ENCODE measurements at places on chromosomes 5 and 9. TPM values are rescaled to one million over a fixed set of nuclear protein-coding genes. Genes with fewer than 3 reads are reported as not detected.

GZMA gene
- not detected for total RNA-seq

DNA sequence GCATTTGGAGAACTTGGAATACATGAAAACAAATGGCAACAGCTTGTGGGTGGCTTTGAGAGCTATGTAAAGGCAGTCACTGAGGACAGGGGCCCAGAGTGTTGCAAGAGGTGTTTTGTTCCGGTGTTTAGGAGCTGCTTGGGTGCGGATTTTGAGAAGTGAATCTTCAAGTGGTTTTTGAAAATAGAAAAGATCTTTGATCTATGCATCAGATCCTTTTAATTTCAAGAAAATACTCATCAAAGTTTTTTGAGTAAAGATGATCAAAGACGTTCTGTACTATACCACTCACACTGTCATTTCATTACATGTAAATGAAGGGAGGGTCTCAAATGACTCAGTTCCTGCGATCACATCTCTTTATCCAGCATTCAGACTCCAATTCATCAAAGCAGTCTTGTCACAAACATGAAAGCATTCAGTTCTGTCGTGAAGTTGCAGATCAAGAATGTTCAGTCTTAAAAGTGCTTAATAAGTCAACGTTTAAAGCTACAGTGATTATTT lies 112.5 kb downstream of the WDR41 start:
- no peak for DNase-seq

DNA sequence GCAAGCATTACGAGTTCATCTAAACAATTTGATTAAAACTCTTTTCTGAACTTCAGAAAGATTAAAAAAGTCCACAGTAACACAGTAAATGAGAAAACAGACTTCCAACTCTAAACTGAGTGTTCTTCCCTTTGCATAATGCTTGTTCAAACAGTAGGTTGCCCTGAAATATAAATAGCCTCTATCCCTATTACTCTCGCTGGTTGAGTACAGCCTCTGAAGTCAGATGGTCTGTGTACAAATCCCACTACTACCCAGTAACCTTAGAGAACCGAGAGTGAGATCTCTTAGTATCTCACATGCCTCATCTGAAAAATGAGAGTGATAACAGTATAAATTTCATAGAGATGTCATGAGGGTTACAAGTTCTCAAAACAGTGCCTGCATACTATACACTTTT lies 591.6 kb downstream of the CAAP1 start:
- no peak for DNase-seq

DNA sequence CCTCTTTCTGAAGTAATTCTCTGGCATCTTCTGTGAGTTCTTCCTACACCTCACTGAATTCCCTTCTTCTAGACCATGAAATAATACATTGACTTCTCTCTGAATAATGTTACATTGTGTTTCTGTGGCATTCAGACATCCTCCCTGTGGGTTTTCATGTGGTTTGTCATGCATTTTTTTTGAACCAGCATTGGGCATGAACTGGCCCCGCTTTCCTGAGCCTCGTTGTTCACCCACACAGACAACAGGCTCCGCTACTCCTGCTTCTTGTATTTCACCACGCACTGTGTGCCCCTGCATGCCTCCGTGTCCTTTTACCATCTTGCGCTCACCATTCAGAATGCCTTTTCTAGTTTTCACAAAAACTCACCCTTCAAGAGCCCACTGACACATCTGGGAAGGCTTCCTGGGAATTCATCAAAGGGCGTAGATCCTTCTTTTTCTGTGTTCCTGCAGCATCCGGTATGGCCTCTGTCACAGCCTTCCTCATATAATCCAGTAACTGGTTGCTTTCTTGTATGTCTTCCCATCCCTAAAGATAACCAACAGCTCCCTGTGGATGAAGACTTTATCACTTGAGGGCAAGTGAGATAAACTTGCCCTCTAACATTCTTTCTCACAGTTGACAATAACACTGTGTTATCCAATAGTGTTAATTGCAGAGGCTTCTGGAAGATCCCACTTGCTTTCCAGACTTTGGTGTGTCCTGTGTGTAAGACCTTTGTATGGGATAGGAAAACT lies 51.5 kb upstream of the ADAMTSL1 start:
- DNase-seq: no peak

GRCh38 chr9:87039809-87040392 lies 92.6 kb upstream of the GAS1 start:
- no peak for DNase-seq

GCNT1 gene
- total RNA-seq: 1.9 TPM

DNA sequence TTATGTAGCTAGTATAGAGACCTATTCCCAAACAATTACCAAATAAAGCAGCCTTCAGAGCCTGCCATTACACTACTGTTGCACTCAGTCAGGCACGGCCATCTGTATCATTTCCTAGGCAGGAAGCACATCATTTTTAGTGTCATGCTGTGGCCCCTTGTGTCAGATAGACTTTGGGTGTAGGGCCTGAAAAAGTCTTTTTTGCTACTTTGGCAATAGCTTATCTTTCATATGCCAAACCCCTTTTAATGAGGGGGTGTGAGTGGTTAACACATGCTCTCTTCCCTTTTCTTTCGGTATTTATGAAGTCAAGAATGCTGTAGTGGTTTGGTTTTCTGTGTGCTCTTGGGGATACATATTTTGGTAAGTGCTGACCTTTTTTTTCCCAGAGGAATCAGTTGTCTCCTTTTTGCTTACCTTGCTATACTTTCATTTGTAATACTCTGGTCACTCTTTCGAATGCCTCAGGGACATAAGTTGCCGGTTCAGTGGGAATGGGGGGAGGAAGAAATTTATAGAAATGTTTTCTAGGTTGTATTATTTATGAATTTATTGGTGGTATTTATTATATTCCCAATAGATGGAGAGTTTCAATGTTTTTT lies 209.8 kb downstream of the CSNK1G3 start:
- no peak for DNase-seq

GRCh38 chr9:98302150-98302549 lies 46.7 kb upstream of the TBC1D2 start:
- DNase-seq: no peak

GRCh38 chr5:140574165-140574564 lies 9.5 kb downstream of the SLC35A4 start:
- DNase-seq: peak; percentile 78

GRCh38 chr5:181069767-181070491 lies 29.9 kb downstream of the BTNL9 start:
- DNase-seq: no peak

RGS3 gene
- total RNA-seq: 19.5 TPM

- DNase-seq: peak; percentile 85
Observed at GRCh38 chr9:136697146-136697820, 10.0 kb upstream of the AGPAT2 start.

HACD4 gene
- 0.13 TPM for total RNA-seq

Measured in left lobe of liver (tissue), 2 donors.